ENCODE measurements at places on chromosomes 11 and 22.

- no peak for DNase-seq
These were observed 59.1 kb upstream of the PRDM11 start for GRCh38 chr11:45087086-45087899.

- no peak for DNase-seq
These were observed 283.7 kb upstream of the ANO5 start for GRCh38 chr11:21909145-21909544.

GRCh38 chr11:101741479-101742175, 157.8 kb upstream of the TRPC6 start:
- no peak for DNase-seq

DNA sequence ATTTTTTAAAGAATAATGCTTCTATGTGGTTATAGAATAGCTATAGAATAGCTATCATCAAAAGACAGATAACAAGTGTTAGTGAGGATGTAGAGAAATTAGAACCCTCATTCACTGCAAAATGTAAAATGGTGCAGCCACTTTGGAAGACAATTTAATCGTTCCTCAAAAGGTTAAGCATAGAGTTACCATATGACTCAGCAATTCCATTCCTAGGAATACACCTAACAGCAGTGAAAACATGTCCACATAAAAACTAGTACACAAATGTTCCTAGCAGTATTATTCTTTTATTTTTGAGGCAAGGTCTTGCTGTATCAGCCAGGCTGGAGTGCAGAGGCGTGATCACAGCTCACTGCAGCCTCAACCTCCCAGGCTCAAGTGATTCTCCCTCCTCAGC, 34.0 kb downstream of the RTL6 start:
- no peak for DNase-seq

DNA sequence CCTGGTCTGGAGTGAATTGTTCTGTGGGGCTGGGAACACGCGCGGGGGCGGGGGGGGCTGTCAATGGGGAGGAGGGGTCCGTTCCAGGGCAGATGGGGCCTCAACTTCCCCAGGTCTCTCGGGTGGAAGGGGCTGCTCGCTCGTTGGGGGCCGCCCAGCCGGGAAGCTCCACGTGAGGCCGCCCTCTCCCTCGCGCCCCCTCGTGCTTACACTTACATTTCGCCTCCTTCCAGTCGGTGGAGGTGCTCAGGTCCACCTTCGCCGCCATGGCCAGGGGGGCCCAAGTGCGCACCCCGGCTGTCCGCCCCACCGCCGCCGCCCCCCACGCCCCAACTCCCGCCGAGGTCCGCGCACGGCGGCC, 452 bp downstream of the MACROD1 start:
- DNase-seq: peak; percentile 60

- DNase-seq: no peak
These were observed 1151.7 kb upstream of the TENM4 start for GRCh38 chr11:80592546-80592945.

DNA sequence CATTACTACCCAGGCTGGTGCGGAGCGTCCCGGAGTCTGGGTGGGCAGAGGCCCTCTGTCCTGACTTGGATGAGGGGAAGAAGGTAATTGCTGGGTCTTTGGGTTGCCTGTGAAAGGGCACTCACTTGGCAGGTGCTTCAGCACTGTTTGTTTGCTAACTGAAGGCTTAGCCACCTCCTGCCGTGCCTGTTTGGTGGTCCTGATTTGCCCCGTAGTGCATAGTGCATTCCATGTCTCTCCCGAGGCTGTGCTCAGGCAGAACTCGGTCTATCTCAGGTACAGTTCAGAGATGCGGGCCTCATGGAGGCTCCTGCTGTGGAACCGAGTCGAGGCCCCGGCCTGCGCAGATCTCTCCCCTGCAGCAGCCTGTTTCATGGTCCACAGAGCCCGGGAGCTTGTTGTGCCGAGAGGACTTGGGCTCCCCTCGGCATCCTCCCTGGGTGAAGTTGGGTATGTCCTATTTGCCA, 146.2 kb downstream of the TBC1D22A start:
- DNase-seq: no peak

DNA sequence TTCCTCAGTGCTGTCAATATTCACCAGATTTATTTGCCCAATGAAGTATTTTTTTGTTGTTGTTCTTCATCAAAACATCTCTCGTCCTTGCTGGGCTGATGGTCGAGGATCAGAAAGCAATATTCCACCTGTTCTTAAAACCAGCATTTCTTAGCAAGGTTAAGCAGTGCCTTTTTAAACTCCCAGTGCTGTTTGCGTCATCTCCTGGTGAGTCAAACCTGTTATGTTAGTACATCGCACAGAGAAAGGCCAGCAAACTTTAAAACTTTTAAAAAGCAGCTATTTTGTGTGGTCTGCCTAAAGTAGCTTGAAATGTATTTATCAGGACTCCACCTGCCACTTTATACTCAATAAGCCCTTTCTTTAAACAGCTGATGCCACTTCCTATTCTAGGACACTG, 802.0 kb downstream of the KCNA4 start:
- no peak for DNase-seq

DNA sequence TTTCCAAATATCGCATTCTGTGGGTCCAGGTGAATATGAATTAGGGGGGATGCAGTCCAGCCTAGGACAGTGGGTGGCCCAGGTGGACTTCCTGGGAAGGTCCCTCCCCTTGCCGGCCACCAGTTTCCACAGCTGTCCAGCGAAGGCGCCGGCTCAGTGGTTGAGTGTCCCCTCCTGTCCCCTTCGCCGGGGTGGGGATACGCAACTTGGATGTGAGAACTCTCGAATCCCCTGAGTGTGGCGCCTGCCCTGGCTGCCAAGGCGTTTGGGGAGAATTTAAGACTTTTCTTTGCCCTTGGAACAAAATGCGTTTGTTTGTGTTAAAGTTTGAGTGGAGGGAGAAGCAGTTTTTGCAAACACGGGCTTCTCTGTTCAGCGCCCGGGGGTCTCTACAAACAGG, 123.7 kb downstream of the KCNQ1OT1 start:
- no peak for DNase-seq

All from OCI-M1 (cell line).